Inflammatory macrophage treated with lipopolysaccharide for 1 hour (primary cell): ENCODE measurements at places on chromosomes 4 and X.

DNA sequence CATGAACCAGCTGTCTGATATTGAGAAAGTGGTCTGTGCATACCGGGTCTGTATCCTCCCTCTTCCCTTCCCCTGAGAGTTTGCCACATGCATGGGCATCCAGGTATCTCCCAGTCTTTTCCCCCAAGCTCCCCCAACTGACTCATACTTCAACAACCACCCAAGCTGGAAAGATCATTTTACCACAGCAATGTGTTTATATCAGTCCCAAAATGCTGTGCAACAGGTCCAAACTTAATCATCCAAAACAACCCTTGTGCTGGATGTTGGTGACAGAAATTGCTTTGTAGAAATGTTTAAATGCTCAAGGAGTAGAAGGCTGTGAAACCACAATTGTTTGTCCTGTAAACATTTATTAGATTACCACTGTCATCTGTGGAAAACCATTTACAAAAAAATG is 286.8 kb upstream of the KLF3 start:
- DNase-seq = no peak

DNA sequence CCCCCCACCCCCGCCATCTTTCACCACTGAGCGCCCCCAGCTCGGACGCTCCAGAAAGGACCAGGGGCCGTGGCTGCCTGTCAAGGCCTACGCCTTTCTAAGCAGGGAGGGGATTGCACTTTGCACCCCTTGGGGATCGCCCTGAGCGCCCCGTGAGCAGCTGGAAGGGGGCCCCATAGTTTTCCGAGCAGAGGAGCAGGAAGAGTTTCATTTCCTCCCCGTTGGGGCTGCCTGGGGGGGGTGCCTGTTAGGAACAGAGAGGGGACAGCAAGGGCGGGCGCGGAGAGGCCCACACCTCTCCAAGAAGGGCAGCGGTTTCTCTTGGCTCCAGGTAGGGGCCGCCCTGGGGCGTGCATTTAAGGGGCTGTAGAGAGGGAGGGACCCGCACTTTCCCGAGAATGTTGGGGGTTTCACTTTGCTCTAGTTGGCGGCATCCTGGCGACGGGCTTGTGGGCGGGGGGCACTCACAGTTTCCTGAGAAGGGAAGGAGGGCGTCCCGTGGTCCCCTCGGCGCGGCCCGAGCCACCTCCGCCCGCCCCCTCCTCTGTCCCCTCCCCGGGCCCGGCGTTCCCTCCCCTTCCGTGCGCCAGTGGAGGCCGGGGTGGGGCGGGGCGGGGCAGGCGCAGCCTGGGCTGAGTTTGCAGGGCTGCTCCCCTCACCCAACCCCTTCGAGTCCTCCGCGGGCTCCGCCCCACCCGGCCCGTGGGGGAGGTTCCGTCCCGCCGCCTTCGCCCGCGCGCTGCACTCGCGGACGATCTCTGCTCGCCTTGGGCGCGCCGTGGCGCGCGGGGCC is 82.3 kb upstream of the CD99 start:
- peak; percentile 88 for DNase-seq

GRCh38 chrX:134738986-134739740 is 80.9 kb upstream of the PLAC1 start:
- no peak for DNase-seq

DNA sequence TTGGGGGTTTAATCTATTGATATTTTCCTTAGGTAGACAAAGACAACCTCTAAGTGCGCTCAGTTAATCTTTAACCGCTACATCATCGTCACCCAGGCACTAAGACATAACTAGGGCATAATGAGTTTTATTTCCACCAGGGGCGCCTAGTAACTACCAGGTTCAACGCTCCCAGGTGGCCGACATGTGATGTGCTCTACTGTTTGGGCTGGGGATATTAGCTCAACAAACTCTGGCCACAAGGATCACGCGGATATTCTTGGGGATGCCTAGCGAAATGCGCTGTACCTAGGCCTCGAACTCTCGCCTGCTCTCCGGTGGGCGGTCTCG is 915 bp upstream of the RAB33B start:
- DNase-seq = no peak

DNA sequence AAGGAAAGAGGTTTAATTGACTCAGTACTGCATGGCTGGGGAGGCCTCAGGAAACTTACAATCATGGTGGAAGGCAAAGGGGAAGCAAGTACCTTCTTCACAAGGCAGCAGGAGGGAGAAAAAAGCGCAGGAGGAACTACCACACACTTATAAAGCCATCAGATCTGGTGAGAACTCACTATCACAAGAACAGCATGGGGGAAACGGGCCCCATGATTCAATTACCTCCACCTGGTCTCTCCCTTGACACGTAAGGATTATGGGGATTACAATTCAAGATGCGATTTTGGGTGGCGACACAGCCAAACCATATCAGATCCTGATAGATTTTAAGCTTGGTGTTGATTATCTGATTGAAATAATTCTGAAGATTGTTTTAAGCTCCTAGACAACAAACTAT is 218.7 kb downstream of the CBR4 start:
- no peak for DNase-seq

GRCh38 chr4:15455290-15455689 is 14.4 kb upstream of the CC2D2A start:
- peak; percentile 44 for DNase-seq

GRCh38 chr4:101155945-101156344 is 191.4 kb downstream of the PPP3CA start:
- no peak for DNase-seq

- no peak for DNase-seq
Observed at GRCh38 chrX:20285511-20285910, 18.8 kb upstream of the RPS6KA3 start.

DNA sequence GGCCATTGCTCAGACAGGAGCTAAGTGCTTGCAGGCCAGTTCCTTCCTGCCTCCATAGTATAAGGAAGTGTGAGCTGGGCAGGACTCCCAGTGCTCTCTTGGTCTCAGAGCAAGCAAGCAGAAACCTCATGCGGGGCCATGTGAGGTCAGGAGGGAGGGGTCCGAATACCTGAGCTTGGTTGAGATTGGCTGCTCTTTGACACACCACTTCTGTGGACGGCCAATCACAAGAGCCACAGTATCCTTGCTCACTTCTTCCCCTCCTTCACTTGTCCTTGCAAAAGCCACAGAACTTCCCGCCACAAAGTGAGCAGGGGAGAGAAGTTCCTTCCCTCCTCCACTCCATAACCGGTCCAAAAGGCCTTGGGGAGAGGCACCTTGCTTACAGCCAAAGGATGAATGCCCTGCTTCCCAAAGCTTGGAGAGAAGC is 56.7 kb downstream of the PRPS1 start:
- no peak for DNase-seq

DNA sequence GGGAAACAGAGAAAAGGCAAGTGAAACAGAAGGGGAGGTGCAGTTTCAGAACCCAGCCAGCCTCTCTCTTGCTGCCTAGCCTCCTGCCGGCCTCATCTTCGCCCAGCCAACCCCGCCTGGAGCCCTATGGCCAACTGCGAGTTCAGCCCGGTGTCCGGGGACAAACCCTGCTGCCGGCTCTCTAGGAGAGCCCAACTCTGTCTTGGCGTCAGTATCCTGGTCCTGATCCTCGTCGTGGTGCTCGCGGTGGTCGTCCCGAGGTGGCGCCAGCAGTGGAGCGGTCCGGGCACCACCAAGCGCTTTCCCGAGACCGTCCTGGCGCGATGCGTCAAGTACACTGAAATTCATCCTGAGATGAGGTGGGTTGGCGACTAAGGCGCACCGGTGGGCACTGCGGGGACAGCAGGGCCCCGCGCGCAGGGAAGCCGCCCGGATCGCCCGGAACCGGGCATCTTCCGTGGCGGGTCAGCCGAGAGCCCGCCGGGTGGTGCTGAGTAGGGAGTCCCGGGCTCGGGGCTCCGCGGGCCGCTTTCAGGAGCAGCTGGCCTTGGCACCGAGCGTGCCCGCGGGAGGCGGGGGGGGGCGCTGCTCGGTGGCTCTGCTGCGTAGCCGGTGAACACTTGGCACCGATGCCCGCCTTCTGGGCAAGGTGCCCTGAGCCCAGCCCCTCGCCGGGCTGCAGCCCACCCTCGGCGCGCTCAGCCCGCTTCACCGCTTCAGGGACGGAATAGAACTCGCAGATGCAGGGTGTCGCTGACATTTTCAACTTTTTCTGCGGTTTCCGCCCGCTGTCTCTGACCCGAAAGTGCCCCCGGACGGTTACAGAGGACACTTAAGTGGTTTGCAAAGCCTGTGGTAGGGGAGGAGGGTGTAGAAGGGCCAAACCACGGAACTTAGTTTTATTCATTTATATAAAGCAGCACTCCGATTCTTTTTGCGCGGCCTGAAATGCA is at the start of gene CD38:
TSS of gene CD38 (plus strand) at position 40 of the 953 bp plus-strand sequence. CDS start at position 127, 87 bp downstream.
- peak; percentile 70 for DNase-seq

DNA sequence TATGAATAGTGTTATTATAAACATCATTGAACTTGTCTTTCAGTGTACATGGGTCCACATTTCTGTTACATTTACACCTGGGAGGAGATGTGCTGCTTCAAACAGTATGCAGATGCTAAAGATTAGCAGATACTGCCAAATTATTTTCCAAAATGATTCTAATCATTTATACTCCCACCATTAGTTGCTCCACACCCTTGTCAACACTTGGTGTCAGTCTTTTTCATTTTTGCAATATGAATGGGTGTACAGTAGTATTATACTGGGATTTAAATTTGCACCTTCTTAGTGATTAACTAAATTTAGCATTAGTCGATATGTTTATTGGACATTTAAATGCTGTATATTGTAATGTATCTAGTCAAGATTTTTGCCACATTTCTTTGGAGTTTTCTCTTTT is 131.6 kb upstream of the GRID2 start:
- DNase-seq = no peak

GRCh38 chrX:47228550-47229270 is 4.1 kb upstream of the USP11 start:
- DNase-seq = no peak

DNA sequence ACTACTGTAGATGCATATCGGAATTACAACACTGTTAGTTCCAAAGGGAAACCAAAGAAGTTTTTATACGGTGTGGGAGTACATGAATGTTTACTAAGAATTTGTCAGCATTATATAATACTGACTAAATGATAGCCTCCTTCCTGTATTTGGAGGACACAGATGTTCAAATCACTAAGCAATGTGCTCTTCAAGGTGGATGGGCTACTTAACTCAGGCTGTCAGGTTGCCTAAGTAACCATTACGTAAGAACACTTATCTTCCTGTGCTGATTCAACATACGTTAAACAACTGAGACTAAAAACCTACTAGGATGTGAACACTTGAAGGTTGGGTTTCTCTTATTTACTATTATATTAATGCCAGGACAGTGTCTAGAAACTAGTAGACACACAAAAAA is 81.9 kb upstream of the HPGD start:
- DNase-seq = peak; percentile 33

DNA sequence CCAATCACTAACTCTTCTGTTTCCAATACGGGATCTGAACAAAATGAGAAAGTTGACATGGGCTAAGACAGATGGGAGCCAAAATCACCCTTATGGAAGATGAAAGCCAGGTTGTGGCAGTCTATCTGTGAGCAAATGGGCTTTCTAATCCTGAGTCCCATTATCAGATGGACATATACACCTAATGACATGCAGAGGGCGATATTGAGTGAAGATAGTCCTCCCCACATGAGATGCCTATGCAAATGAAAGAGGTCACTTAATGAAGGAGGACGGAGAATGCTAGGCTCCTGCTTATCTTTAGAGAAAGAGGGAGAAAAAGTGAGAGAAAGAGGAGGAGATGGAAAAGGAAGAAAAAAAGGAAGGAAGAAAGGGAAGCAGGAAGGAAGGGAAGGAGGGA is 547.5 kb downstream of the NLGN4X start:
- DNase-seq = peak; percentile 13

GRCh38 chrX:110251961-110252360 is 65.9 kb downstream of the AMMECR1 start:
- no peak for DNase-seq

- no peak for DNase-seq
Observed at GRCh38 chr4:182062936-182063335, 180.3 kb upstream of the TENM3 start.

GRCh38 chr4:125235971-125236370 is 78.8 kb upstream of the FAT4 start:
- no peak for DNase-seq

DNA sequence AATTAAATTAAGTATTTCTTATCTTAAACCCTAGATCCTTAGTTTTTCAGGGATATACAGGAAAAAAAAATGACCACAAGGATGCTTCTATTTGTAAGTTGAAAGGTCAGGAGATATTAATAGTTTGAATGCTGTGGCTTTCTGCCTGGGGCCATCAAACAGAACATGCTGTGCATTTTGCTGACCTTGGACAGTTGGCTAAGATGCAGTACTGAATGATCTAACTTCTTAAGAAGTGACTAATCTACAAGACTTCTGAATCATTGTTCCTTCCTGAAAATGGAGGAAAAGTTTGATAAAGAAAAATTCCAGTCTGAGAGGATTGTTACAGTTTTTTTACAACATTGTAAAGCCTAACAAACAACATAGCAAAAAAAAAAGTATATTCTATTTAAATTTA is 237.8 kb upstream of the JADE1 start:
- peak; percentile 85 for DNase-seq

DNA sequence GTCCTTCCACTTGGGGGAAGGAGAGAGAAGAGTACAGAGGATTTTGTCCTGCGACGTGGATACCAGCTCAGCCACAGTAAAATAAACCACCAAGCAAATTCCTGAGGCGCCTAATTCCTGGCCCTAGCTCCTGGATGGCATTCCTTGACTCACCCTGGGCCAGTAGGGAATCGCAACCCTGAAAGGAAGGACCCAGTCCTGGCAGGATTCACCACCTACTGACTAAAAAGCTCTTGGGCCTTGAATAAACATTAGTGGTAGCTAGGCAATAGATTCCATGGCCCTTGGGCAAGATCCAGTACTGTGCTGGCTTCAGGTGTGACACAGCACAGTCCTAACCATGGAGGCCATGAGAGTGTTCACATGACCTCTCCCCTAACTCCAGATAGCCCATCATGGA is 45.6 kb downstream of the GABRA3 start:
- no peak for DNase-seq

GRCh38 chrX:69196666-69197065 is 31.4 kb upstream of the PJA1 start:
- DNase-seq = no peak

GRCh38 chrX:86348669-86349068 is 200.4 kb downstream of the DACH2 start:
- DNase-seq = no peak

DNA sequence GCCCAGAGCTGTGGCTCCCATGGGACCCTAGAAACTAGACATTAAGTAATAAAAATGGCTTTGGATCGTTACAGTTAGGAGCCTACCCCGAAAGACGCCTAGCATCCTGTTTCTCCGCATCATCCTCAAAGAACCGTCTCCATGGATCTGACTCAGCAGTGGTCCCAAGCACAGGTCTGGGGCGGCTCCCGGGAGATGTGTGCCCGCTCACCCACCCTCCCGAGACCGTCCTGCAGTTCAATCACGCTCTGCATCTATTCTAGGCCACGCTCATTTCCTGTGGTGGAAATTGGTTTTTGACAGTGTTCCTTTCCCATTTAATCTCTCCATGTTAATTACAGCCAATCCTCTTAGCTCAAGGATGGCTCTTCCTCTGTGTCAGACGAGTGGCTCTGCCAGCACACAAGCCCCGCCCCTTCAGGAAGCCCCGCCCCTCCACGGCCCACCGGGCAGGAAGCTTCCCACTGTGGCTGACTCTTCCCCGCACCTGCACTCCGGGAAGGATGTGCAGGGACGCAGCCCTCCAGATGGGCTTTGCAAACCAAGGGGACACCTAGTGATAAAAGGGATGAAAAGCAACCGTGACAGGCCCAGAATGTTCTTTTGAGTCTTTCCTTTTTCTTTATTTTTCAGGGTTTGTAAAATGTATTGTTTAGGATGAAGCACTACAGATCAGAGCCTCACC is 34.5 kb upstream of the HELT start:
- peak; percentile 37 for DNase-seq
